ENCODE measurements at places on chromosomes 2 and 18. TPM values are rescaled to one million over a fixed set of nuclear protein-coding genes. Genes with fewer than 3 reads are reported as not detected.

NHEJ1 gene
- total RNA-seq, result 17.4 TPM

TTC31 gene
- 8.3 TPM for total RNA-seq

POTEI gene
- 0.17 TPM for total RNA-seq

GPC1 gene
- 11.4 TPM for total RNA-seq

MOGAT1 gene
- not detected for total RNA-seq

Data from dermis lymphatic vessel endothelial cell (primary cell).